ENCODE measurements at places on chromosomes 11 and 22.
A peak's percentile ranks its signal among the peaks of the same experiment; 100 is the strongest.

DNA sequence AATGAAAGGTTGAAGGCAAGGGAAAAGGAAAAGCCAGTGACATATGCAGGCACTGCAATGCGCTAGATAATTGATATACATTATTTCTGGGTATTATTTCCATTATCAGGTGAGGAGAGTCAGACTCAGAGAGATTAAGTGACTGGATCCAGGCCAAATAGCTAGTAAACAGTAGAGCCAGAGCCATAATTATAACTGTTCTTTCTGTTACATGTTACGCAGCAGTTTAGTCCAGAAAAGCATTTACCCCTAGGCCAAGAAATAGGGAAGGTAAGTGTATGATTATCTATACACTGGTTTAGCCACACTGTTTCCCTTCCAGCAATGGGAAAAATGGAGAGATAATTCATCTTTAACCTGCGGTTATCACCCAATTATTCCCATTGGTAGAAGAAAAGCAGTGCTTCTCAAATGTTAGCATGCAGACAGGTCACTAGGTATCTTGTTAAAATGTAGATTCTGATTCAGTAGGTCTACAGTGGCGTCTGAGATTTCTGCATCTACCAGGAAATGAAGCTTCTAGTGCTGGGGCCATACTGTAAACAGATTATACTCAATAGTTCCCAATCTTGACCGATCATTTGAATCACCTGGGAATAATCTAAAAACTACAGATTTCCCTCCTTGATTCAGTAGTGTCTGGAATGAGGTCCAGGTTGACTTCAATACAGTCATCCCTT is 69.4 kb downstream of the RBFOX2 start:
- DNase-seq = no peak

- DNase-seq = peak; percentile 59
Measured at GRCh38 chr22:50473855-50474671, 772 bp downstream of the SBF1 start.

- DNase-seq = peak; percentile 67
Measured at GRCh38 chr11:133928628-133929059, 28.1 kb downstream of the IGSF9B start.

- DNase-seq = no peak
Measured at GRCh38 chr11:93020248-93021046, 51.0 kb downstream of the MTNR1B start.

- no peak for DNase-seq
Measured at GRCh38 chr11:110728476-110728875, 16.2 kb upstream of the ARHGAP20 start.

- DNase-seq = no peak
Measured at GRCh38 chr22:24232124-24232523, 12.8 kb downstream of the GGT5 start.

DNA sequence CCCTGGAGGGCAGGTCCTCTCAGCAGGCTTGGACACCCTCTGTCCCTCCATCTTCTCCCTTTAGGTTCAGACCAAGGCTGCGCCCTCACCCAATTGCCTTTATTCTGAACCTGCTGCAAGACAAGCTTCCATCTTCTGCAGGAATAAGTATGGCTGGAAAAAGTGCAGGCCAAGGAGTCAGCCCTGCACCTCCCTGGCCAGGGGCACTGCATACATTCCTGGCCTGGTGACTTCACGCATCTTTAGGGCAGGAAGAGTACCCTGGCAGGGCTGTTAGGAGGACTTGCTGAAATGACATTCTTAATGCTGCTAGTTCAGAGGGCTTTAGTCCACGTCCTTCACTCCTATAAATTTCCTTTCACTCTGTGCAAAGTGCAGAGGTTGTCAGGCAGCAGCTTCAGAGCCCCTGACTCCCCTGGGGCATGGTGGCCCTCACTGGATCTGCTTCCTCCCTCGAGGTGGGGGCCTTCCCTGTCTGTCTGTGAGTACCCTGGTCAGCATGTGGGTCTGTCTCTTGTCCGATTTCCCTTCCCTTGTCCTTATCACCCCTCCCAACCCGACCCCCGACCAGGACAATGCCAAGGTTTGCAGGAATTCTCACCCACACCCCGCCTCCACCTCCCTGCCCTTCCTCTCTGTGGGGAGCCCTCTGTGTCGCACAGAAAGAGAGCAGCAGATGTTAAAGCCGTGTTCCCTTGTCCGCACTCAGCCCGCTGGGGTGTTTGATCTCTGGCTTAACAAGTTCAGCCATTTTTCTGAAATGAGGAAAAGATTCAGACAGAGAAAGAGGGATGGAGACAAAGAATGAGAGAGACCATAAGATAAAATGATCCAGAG is 124.5 kb upstream of the SYT13 start:
- DNase-seq = no peak

DNA sequence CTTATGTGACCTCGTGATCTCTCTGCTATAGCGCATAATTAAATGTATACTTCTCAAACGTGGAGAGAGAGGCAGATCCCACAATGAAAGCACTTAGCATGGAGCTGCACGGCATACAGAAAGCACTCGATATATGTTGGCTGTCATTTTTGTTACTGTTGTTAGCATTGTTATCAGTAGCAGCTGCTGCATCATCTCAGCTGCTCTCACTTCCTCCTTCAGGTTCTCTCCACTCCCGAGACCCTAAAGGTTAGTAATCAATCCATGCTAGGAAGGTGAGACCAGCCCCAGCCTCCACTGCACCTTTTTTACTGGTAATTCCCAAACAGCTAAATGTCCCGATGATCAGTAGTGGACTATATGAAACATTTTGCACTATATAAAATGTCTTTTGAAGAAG is 13.4 kb upstream of the API5 start:
- DNase-seq = no peak

DNA sequence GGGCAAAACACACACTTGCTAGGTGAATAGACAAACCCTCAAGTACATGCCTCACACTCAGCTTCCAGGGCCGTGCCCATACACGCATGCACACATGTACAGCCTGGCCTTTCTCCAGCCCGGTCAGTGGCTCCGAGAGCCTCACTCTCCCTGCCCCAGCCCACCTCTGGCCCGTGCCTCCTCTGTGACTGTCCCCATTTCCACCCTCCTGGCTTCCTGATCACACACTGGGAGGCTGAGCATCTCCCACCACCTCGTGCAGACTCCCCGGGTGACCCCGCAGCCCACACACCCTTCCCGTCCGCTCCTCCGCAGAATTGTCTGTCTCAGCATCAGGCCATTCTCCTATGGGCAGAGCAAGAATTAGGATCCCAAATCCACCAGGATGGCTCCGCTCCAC is 634.1 kb downstream of the TBC1D22A start:
- DNase-seq = no peak

DNA sequence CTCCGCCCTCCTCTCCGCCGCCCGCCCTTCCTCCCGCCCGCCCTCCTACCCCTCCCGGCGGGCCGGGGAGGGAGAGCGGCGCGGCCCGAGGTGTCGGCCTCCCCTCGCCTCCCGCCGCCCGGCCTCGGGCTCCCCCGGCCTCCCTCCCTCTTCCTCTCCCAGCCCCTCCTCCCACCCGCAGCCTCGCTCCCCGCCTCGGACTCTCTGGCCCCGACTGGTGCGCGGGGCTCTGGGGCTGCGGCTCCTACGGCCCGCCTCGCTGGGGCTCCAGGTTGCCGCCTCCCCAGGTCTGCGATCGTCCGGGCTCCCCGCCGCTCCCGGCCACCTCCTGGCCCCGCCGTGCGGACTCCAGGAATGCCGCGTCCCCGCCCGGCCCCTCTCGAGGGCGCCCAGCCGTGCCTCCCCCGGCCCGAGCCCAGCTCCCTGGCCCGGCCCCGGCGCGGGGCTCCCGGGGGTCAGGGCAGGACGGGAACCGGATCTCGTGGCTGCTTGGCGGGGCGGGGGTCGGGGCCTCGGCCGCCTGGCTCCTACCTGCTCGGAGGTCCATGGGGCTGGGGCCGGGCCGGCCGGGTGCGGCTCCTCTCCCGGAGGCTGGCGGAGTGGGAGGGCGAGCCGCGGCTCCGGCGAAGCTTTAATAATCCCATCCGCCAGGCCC is at the start of gene CLCF1:
Gene CLCF1, minus strand, starts transcription at position 606 of the 655 bp plus-strand sequence. Its CDS starts 59 bp downstream, at position 547.
- peak; percentile 65 for DNase-seq

DNA sequence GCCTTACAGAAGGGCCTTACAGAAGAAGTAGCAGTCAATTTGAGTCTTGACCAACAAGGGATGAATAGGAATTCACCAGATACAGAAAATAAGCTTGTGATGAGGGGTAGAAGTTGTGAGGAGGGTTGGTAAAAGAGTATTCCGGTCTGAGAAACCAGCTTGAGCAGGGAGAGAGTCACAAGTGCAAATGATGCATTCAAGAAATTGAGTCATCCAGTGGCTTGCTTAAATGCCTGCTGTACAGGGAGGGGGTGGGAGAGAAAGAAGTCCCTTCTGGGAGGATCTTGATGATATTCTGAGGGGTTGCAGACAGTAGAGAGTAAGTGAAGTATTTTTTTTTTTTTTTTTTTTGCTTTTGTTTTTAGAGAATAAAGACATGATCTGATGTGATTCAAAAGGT is 9.2 kb downstream of the CCKBR start:
- no peak for DNase-seq

DNA sequence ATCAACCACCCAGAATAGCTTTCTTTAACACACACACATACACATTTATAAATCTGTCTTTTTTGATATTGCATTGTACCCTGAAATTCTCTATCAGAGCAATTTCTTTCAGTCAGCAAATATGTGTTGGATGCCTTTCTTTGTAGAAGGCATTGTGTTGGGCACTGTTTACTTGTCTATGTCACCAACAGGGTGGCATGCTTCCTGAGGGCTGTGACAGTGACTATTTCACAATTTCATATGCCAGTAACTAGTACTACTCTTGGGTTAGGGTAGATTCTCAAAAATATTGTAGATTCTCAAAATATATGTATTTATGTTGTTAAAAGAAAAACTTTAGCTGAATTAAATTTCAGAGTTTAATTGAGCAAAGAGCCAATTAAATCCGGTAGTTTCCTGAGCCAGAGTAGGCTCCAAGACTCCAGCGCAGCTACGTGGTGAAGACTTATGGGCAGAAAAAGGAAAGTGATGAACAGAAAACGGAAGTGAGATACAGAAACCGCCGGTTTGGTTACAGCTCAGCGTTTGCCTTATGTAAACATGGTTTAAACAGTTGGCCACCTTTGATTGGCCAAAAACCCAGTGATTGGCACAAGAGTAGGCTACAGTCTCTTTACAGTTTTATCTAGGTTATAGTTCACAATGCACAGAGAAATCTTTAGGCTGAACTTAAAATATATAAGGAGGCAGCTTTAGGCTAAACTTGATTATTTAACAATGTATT is 723.3 kb downstream of the NTM start:
- DNase-seq = no peak

GRCh38 chr11:71484248-71485062 is 31.5 kb downstream of the NADSYN1 start:
- DNase-seq = no peak

- DNase-seq = no peak
Measured at GRCh38 chr11:7967097-7967496, 1.9 kb upstream of the NLRP10 start.

GRCh38 chr22:46381142-46381541 is 45.6 kb downstream of the TRMU start:
- DNase-seq = peak; percentile 11

GRCh38 chr11:17206463-17206862 is 1.3 kb downstream of the PIK3C2A start:
- DNase-seq = no peak

DNA sequence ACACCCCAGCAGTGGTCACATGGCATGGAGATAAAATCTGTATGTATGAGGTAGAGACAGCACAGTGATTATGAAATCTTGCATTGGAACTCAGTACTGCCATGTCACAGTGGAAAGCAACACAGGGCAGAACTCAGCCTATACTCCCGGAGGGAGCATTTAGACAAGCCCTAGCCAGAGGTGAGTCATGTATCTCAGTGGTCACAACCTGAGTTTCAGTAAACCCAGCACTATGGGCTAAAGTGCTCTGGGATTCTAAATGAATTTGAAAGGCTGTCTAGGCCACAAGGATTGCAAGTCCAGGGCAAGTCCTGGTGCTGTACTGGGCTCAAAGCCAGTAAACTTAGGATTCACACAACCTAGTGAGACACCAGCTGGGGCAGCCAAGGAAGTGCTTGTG is 1717.1 kb upstream of the RAG2 start:
- peak; percentile 34 for DNase-seq

Measured in trophoblast cell (in vitro differentiated cells and primary cell).